ENCODE measurements at places on chromosomes 12 and 14. TPM values are rescaled to one million over a fixed set of nuclear protein-coding genes. Genes with fewer than 3 reads are reported as not detected.

Gene SLC35F4
- not detected for polyA plus RNA-seq

GRCh38 chr12:43863770-43864366 is 28.0 kb downstream of the TMEM117 start:
- DNase-seq, result no peak

Gene KIAA0586
- 7.4 TPM for polyA plus RNA-seq

Gene ABCD2
- polyA plus RNA-seq, result not detected

DNA sequence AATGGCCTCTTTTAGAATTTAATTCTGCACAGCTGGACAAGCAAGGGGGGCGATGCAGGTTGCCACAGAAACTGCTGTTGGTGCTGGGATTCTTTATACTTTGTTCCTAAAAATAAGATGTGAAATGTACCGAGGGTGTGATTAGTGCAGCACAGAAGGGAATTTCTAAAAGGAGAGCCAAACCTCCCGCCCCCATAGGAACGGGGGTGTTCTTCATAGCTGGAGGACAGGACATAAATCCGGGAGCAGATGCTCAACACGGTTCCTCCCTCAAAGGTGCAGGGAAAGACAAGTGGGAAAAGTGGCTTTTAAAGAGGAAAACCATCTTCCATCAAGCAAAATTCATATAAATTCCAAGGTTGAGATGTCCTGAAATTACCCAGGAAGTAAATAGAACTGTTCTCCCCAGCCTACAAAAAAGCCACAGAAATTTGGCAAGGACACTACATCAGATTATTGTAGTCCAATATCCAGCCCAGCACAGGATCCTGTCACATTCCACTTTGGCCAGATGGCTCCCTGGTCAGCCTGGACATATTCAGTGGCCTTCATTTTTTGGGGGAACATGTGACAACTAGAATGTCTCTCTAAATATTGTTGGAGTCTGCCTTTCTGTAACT is 51.4 kb upstream of the TMX1 start:
- no peak for DNase-seq

DNA sequence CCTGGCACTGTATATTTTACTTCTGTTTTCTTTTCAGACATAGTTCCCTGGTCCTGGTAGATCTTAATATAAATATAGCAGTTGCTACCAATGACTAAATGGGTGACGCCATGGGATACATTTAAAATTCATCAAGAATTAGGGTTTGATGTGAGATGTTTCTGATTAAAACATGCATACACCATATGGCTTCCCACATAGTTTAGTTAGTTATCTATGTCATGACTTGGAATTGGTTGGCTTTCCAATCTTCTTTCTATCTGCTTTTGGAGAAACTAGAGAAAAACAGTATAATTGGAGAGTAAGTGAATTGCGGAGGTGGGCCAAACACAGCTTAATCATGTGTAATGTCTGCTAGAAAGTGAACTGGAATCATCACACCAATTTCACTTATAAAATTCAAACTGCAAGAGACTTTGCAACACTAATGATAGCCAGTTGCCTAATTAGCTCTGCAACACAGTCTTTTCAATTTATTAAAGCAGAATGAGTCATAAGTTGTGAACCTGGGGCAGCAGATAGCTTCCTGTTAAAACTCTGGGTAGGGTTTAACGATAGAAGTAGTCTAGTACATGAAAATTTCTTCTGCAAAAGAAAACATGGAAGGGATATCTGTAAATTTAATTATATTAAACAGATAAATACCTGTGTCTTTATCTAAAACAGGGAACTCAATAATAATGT is 295.2 kb downstream of the SLC16A7 start:
- no peak for DNase-seq

GRCh38 chr14:52346778-52347177 is 32.7 kb downstream of the PTGER2 start:
- no peak for DNase-seq

DNA sequence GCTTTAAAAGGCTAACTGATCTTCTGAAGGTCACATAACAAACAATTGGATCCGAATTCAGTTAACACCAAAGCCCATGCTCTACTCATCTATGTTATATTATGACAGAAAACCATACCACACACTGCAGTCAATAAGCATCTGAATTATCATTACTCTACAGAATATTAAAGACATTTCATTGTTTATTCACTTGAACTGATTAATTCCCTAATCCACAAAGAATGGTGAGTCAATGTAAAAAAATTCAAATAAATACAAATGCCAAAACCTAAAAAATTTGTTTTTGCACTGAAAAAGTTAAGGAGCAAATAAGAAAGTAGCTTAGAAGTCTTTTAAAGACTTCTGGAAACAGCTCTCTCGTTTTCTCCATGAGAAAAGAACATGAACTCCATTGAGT is 13.7 kb downstream of the NID2 start:
- DNase-seq, result no peak

GRCh38 chr14:33857650-33858049 is 93.2 kb downstream of the EGLN3 start:
- DNase-seq, result no peak

DNA sequence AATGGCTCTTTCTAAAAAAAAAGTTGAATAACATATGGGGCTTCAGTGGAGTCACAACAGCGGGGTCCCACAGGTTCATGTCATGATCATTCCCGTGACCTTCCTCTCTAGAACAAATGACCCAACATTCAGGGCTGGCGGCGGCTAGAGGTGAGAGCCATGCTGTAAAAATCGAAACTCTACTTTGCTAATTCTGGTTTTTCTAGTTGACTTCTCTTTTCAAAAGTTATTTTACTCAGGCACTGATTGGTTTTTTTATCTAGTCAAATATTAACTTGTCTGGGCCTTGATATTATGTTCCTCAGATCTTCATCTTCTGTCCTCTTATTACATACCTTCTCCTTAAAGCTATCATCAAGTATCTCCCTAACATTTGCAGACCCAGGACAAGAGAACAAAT is 402.9 kb upstream of the SOX5 start:
- no peak for DNase-seq

DNA sequence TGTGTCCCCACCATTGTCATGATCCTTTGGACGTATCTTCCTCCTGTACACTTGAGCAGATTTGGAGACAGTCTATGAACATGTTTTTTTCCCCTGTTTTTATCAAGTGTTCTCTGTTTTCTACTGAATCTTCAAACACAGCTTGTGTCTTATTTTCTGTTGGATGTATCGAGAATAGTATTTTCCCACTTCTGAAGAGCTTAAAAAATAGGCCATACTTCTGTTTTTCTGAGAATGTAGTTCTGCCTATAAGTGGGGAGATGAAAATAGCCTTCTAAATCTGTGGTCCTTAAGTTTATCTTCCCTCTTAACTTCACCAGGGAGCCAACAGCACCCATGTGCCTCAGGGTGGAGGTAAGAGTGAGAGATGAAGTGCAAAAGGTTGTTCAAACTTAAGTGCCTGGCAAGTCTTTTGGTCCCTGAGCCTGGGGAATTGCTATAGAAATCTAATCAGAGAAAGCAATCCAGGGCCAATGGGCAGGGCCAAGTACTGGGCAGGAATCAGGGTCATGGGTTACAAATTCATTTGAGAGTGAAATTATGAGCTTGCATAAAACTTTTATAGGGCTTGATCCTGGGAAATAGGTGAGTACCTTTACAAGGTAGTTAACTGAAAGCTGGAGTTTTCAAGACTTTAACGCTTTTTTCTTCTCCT is 58.9 kb downstream of the ARF6 start:
- no peak for DNase-seq

DNA sequence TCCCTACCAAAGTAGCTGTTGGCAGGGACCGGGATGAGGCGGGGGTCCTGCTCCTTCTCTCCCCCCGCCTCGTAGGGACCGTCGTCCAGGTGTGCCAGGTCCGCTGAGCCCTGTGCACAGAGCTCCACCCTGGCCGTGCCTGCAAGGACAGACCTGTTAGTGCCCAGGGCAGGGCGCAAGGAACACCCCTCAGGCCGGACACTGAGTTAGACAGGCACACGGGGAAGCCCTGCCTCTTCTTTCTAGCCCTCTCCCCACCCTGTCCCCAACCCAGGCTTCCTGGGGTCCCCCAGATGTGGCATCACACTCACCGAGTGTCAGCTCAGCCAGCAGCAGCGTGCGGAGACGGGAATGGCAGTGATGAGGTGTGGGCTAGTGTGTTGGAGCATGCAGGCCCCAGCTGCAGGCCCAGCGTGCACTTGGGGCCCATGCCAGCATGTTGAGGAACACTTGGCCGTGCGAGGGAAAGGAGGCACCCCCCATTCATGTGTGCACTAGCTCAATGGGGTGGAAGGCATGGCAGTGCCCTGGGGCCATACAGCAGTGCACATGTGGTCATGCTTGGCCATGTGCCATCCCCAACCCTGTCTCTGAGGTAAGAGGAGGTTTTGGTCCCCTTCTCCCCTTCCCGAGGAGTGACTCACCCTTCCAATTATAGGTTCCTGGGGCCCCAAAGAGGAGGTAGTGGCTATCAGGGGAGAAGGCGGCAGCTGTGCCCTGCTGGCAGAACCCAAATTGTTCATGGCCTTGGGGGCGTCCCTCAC is 7.3 kb downstream of the ITGA7 start:
- DNase-seq, result peak; percentile 39

DNA sequence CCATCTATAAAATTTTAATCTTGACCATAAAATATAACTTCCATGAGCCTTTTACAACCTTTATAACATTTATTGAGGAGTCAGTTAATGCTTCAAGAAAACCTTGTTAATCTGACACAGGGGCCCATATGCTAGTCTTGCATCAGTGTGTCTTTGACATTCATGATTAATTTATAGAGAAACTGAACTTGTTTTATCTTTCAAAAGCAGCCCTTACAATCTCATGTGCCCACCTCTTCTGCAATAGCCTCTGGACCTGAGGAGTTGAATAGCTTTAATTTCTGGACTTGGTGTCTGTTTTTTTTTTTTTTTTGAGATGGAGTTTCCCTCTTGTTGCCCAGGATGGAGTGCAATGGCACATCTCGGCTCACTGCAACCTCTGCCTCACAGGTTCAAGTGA is 8.6 kb upstream of the LPCAT3 start:
- DNase-seq, result no peak

GRCh38 chr12:583251-583869 is 79.9 kb downstream of the NINJ2 start:
- DNase-seq, result no peak

- no peak for DNase-seq
Measured at GRCh38 chr12:94712815-94713515, 62.6 kb upstream of the TMCC3 start.

GRCh38 chr14:73250781-73251500 is 13.6 kb downstream of the PAPLN start:
- DNase-seq, result no peak

- DNase-seq, result no peak
Measured at GRCh38 chr14:28088125-28088524, 678.5 kb upstream of the FOXG1 start.

DNA sequence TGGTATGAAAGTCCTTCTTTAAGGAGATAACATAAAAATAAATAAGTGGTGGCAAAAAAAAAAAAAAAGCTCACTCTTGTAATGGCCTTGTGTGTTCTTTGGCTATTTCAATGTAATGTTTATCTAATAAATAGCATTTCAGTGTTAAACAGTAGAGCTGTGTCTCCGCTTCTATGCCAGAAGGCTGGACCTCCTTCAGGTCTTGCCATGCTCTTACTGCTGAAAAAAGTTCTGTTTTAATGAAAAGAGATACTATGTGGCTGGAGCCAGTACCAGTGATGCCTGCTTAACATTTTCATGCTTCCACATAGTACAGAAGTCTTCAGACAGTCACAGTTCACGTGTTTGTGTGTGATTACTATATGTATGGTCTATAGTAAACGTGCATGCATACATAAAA is 74.1 kb upstream of the PRICKLE1 start:
- no peak for DNase-seq

DNA sequence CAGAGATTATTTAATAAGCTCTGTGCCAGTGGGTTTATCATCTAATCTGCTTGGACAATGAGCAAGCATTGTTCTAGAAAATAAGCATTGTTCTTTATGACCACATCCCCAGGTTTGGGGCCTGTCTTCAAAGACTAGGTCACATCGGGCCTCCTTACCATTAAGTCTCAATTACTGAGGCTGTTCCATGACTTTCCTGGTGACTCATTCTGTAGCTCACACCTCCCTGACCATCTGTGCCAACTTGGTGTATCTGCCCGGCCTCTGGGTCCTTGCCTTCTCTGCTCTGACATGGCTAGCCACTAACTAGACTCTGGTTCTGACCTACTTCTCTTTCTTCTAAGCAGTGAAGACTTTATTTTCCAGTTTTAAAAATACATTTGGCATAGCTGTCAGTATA is 44.4 kb upstream of the PLEKHA5 start:
- peak; percentile 13 for DNase-seq

Gene SMCO2
- 1.1 TPM for polyA plus RNA-seq

GRCh38 chr12:29516431-29516875 is 19.0 kb upstream of the OVCH1 start:
- peak; percentile 37 for DNase-seq

- no peak for DNase-seq
Measured at GRCh38 chr12:132343294-132344004, 14.1 kb upstream of the GALNT9 start.

GRCh38 chr12:51185171-51185717 is 12.3 kb upstream of the TFCP2 start:
- DNase-seq, result no peak

GRCh38 chr14:76298896-76299295 is 77.0 kb upstream of the ESRRB start:
- DNase-seq, result no peak

DNA sequence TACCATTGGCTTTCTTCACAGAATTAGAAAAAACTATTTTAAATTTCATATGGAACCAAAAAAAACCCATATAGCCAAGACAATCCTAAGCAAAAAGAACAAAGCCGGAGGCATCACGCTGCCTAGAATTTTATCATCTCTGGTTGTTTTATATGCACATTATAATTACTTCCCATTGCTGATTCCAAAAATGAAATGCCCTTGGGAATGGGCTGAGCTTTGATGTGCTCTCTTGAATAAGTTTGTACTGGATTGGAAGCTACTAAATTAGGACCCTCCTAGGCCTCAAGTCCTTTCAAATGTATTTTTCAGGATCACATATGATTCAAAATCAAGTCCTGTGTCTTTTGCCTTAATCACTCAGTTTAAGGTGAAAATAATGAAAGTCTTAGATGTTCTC is 58.9 kb upstream of the DUSP6 start:
- DNase-seq, result no peak

GRCh38 chr12:89893972-89894706 is 185.5 kb upstream of the ATP2B1 start:
- peak; percentile 63 for DNase-seq

Gene PGAM5
- polyA plus RNA-seq, result 49.4 TPM

GRCh38 chr14:32171469-32171868 is 30.4 kb upstream of the RNU6-7 start:
- DNase-seq, result no peak

DNA sequence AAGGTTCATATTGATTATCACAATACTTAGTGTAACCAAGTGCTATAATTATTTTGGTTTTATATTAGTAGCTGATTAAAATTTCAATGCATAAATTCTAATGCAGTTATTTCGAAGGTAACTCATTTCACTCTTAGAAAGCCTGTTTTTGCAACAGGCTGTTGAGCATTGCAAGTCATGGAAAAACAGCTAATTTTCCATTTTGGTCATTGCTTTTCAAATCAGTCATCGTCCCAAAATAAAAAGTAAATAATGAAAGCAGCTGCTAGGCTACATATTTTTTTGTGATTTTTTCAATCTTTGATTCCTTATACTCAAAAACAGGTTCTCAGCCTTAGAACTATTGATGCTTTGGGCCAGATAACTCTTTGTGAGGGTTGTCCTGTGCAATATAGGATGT is 22.9 kb downstream of the VEZT start:
- no peak for DNase-seq

Gene TSPAN8
- not detected for polyA plus RNA-seq

- no peak for DNase-seq
Measured at GRCh38 chr12:115017346-115017745, 333.4 kb upstream of the TBX3 start.

Gene CDK2
- 39.4 TPM for polyA plus RNA-seq

Gene TAS2R13
- not detected for polyA plus RNA-seq

- no peak for DNase-seq
Measured at GRCh38 chr12:108518101-108518715, 3.1 kb downstream of the FICD start.

Gene GRIN2B
- not detected for polyA plus RNA-seq

All from foreskin keratinocyte (primary cell).